ENCODE measurements at places on chromosomes 4 and X.

GRCh38 chr4:84878090-84878489 lies 88.4 kb downstream of the WDFY3 start:
- no peak for DNase-seq

DNA sequence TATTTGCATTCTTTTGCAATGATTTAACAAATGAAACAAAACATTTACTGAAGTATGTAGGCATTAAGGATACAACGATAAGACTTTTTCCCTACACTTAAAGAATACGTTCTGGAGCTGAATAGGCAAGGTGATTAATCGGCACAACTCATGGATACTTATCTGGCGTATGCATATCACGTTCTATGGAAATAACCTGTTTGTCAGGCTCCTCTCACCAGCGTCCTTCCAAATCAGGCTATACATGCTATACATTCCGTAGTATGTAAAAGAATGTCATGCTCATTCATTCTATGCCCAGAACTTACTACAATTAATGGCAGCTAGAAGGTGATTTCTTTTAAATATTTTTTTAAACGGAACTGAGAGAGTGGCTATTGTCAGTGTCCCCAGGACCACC lies 25.6 kb upstream of the TCEANC start:
- no peak for DNase-seq

- DNase-seq = no peak
Observed at GRCh38 chrX:6759655-6760375, 224.9 kb upstream of the VCX3A start.

DNA sequence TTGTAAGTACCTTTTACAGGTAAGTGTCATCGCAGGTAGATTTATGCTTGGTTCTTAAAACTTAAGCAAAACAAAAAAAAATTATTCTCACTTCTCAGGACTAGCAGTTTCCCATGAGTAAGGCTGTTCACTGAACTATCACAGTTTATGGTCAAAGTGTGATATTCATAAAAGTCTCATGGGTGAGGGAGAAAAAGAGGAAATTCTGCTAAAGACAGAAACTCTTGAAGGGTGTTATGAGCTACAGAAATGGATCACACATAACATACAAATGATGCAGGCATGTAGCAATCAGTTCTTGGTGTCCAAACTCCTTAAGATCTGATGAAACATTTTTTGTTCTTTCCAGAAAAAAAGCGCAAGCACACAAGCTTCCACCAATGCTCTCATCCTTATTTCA lies 8.5 kb downstream of the RAB9A start:
- no peak for DNase-seq

DNA sequence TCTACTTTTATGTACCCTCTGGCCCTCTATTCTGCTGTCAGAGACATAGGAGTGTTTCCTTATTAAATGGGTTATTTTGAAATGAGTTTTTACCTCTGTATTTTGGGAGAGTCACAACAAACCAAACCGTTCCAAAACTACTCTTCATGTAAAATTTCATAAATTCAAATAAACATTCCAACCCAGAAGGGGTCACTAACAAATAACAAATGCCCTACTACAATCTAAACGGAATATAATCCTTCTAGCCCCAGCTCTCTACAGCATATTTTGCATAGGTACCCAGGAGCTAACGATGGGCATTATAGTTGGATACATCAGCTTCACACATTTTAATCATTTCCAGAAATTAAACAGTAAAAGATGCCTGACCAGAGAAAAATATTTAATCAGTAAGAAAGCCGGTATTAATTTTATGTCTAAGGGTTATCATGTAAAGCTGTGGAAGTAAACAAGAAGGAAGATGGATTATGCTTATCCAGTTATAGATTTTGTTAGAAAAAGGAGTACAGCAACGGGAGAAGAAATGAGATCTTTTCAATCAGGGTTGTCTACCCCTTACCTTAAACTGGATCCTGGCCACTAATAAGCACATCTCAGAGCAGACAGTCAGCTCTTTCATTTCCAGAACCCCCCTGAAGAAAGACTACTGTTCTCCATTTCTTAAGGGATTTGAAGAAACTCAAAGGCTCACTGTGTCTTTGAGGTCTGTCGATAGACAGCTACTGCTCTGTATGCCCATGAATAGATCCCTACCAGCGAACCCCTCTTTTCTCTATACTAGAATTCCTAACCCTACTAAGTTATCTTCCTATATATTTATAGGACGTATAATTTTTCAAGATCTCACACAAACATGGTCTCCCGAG lies 1.2 kb downstream of the UGDH start:
- no peak for DNase-seq

Measured in NCI-H2029 treated with DMSO at 0.1 percent for 48 hours (cell line).